Activated naive CD4-positive, alpha-beta T cell treated with anti-CD3 and anti-CD28 coated beads for 36 hours (primary cell): ENCODE measurements at places on chromosomes 2 and 18.

- no peak overlapping the region for H3K4me3 ChIP-seq
- peaks cover 3% of the 10 kb centered on the region for H3K27me3 ChIP-seq
- peak; percentile 46 for DNase-seq
- H3K4me1 ChIP-seq: no peaks in the 10 kb centered on the region
Observed at GRCh38 chr2:233912691-233913423, 4.3 kb upstream of the TRPM8 start.

DNA sequence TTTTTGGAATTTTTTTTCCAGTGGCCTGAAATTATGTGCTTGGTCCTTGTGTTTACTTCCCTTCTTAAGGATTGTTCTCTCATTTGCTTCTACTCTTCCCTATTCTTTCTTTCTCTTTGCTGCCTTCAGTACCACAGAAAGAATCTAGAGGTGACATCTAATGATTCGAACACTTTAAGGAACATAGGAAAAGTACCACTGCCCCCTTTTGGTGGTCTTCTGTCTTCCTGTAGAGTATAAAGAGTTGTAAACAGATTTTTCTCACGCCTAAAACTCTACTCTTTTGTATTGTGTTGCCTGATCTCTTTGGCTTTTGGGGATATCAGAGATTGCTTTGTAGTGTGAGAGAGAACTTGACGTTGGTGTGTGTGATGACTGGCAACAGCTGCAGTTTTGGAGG, 7.0 kb upstream of the SCTR start:
- H3K27ac ChIP-seq: no peak overlapping the region
- no peaks in the 10 kb centered on the region for H3K4me1 ChIP-seq
- no peak overlapping the region for H3K4me3 ChIP-seq
- no peak for DNase-seq
- peaks cover 2% of the 10 kb centered on the region for H3K36me3 ChIP-seq
- peaks cover 8% of the 10 kb centered on the region for H3K27me3 ChIP-seq

DNA sequence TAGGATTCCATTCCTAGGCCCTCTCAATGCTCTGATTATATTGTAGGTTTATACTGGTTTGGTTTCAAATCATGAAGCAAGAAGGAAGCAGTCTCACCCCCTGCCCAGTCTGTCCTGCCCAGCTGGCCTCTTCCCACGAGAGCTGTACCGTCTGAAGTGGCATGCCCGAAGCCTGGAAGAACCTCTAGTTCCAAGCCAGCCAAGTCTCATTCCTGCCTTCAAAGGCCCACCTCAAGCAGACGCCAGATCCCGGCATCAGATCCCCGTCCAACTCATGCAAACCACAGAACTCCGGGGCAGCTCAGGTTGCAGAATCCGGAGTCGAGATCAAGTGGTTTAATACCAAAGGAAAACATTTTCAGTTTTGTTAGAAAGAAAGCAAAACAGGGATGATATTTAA, 234.4 kb downstream of the LPIN1 start:
- no peaks in the 10 kb centered on the region for H3K36me3 ChIP-seq
- H3K27ac ChIP-seq: no peak overlapping the region
- H3K27me3 ChIP-seq: no peaks in the 10 kb centered on the region
- DNase-seq: no peak
- no peaks in the 10 kb centered on the region for H3K4me1 ChIP-seq
- H3K4me3 ChIP-seq: no peak overlapping the region

GRCh38 chr18:76445741-76446232, 49.3 kb downstream of the ZNF516 start:
- H3K27me3 ChIP-seq: no peaks in the 10 kb centered on the region
- H3K4me3 ChIP-seq: no peak overlapping the region
- H3K36me3 ChIP-seq: peaks cover under 1% of the 10 kb centered on the region
- no peak overlapping the region for H3K27ac ChIP-seq

- H3K27ac ChIP-seq: no peak overlapping the region
- H3K27me3 ChIP-seq: no peaks in the 10 kb centered on the region
- peak; percentile 67 for DNase-seq
- H3K36me3 ChIP-seq: no peaks in the 10 kb centered on the region
- H3K4me1 ChIP-seq: peaks cover 27% of the 10 kb centered on the region
- H3K4me3 ChIP-seq: no peak overlapping the region
Observed at GRCh38 chr18:63974991-63975390, 5.1 kb downstream of the SERPINB8 start.

DNA sequence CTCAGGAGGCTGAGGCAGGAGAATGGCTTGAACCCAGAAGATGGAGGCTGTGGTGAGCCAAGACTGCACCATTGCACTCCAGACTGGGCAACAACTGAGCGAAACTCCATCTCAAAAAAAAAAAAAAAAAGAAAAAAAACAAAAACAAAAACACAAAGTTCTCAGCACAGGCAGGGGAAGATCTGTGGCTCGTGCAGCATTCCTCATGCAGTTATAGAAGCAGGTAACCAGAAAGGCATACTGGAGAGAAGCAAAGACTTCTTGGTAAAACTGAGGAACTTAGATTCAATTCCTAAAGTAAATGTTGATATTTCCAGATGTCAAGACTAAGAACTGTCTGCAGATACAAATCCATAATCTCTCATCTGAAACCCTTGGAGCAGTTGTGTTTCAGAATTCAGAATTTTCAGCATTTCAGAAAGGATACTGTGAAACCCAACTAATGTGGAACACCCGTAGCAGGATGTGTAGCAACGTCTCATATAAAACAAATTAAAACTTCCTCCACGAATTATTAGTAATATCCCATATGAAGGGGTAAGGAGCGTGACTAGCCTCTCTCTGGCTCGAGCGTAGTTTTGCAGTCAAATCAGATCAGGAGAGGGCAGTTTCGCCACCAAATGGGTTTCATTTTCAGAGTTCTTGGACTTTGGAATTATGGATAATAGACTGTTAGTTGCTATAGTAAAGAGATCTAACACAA, 13.2 kb upstream of the SLC25A52 start:
- H3K27ac ChIP-seq: no peak overlapping the region
- peaks cover 4% of the 10 kb centered on the region for H3K36me3 ChIP-seq
- no peaks in the 10 kb centered on the region for H3K4me1 ChIP-seq
- H3K4me3 ChIP-seq: no peak overlapping the region
- DNase-seq: no peak

DNA sequence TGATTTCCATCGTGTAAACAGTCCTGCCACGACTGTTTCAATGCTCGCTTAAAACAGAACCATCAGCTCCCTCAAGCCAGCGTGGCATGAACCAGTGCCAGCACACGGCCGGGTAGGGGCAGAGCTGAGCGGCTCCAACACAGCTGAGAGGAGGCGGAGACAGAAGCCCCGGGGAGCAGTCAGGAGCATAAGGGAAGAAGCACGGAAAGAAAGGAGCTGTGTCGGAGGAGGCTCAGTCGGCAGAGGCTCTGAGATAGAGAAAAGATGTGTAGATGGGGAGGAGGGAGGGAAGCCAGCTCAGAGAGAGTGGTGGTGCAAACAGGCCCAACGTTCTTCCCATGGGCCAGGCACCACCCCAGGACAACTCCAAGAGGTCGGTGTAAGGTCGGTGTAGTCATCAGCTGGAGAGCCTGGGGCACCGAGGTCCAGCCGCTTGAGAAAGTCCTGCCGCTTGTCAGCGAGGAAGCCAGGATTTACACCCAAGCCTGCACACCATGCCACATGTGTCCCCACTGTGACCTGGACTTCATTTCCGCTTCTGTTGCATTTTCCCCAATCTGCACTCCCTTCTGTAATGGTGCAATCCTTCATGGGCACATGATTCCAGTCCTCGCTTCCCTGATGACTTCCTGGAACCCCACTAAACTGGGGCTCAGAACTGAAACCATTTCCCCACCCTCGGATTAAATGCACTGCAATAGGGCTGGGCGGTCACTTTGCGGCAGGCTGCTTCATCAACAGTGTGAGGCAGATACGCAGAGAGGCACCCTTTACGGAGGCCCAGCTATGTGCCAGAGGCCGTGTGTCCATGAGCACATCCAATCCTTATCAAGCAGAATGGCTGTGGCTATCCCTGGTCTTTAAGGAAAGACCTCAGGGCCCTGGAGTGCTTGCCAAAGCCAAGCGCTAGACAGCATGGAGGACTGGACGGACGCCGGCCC, 43.5 kb downstream of the CYP27C1 start:
- no peak for DNase-seq
- no peaks in the 10 kb centered on the region for H3K27me3 ChIP-seq
- no peak overlapping the region for H3K4me3 ChIP-seq
- H3K27ac ChIP-seq: no peak overlapping the region
- no peaks in the 10 kb centered on the region for H3K4me1 ChIP-seq
- H3K36me3 ChIP-seq: no peaks in the 10 kb centered on the region
